Activated CD4-positive, alpha-beta memory T cell treated with anti-CD3 and anti-CD28 coated beads, Interleukin-2, amount 10 ng/mL, durations not matched to agents 7 days and 5 days (primary cell): ENCODE measurements at places on chromosomes 6 and 20. TPM values are rescaled to one million over a fixed set of nuclear protein-coding genes. Genes with fewer than 3 reads are reported as not detected.

NFYA gene
- 29.8 TPM for total RNA-seq

KIF6 gene
- total RNA-seq: not detected

RBPJL gene
- total RNA-seq: not detected

DNA sequence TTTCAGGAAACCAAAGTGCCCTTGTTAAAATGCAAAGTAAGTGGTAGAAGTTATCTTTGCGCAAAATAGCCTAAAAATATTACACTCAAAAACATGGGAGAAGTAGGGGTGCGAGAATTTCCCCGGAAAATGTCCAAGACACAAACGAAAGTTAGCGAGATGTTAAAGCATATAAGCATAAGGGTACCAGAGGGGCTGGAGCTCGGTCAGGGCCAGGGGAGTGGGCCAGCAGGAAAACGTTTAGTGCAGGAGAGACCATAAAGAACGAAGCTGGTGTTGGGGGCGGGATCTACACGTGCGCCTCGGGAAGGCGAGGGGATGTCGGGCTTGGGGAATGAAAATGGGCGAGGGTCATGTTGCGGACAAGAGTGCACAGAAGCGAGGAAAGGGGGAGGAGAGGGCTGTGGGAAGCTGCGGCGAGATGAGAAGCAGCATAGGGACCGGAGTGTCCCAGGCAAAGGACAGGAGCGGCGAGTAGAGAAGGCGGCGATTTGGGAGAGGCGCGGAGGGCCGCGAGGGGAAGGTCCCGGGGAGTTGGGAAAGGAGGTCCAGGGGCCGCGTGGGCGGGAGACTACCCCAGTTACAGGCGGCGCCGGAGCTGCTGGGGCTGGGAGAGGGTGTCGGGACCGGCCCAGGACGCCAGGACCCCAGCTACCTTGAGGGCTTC lies 600 bp downstream of the XPO5 start:
- peaks cover 72% of the 10 kb centered on the region for H3K36me3 ChIP-seq
- H3K4me3 ChIP-seq: peak overlapping the region; percentile 97
- no peaks in the 10 kb centered on the region for H3K27me3 ChIP-seq

GSTA4 gene
- 13.0 TPM for total RNA-seq

DNA sequence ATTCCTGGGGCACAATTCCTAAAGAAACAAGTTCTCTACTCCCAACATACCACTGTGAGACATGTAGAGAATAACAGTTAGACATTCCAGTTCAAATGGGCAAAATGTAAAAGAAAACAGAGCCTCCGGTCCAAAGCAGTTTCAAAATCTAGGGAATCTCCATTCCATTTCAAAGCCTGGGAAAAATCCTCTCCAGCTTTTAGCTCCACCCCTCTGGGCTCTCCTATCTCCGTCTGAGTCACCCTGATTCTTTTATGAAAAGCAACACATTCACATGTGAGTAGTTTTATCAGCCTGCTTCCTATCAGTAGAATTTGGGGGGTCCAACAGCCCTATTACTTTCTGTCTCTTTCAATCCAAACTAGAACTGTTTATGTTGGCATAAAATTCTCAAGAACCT lies 3.7 kb downstream of the CSNK2A1 start:
- H3K4me3 ChIP-seq: no peak overlapping the region
- no peak for DNase-seq
- H3K27ac ChIP-seq: no peak overlapping the region
- H3K36me3 ChIP-seq: peaks cover 56% of the 10 kb centered on the region
- no peaks in the 10 kb centered on the region for H3K27me3 ChIP-seq
- peaks cover 70% of the 10 kb centered on the region for H3K4me1 ChIP-seq

DNA sequence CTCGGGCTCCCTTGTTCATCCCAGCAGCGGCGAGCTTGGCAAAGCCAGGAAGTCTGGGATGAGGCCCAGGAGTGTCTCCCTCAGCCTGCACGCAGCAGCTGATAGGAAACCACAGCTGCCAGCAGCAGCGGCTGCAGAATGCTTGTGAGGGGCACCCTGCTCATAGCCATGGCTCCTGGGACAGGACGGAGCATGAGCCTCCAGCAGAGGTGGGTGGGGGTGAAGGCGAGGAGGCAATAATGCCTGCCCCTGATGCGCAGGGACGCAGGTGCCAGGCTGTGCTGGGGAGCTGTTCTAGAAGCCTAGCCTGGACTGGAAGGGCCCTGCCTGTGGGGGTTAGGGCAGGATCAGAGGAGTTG lies 157.9 kb downstream of the CD83 start:
- H3K4me1 ChIP-seq: peaks cover 50% of the 10 kb centered on the region
- peaks cover 10% of the 10 kb centered on the region for H3K36me3 ChIP-seq
- no peak for DNase-seq
- H3K4me3 ChIP-seq: no peak overlapping the region
- no peaks in the 10 kb centered on the region for H3K27me3 ChIP-seq

GABRR1 gene
- total RNA-seq: not detected

GRCh38 chr6:127392301-127392700 lies 48.9 kb upstream of the ECHDC1 start:
- no peaks in the 10 kb centered on the region for H3K4me1 ChIP-seq
- H3K27me3 ChIP-seq: peaks cover 2% of the 10 kb centered on the region

GRCh38 chr6:33923857-33924514 lies 120.2 kb upstream of the MLN start:
- H3K27ac ChIP-seq: no peak overlapping the region
- peaks cover 5% of the 10 kb centered on the region for H3K4me1 ChIP-seq
- H3K4me3 ChIP-seq: no peak overlapping the region
- DNase-seq: no peak

PTPRA gene
- 66.9 TPM for total RNA-seq

BFSP1 gene
- 3.2 TPM for total RNA-seq

- no peak for DNase-seq
- H3K27me3 ChIP-seq: peaks cover 2% of the 10 kb centered on the region
- no peaks in the 10 kb centered on the region for H3K36me3 ChIP-seq
- H3K4me3 ChIP-seq: no peak overlapping the region
These were observed 204.8 kb downstream of the ADGB start for GRCh38 chr6:146803601-146804000.

TREML1 gene
- not detected for total RNA-seq

CGA gene
- total RNA-seq: not detected

ADRM1 gene
- 91.0 TPM for total RNA-seq

HLA-DPA1 gene
- total RNA-seq: 173 TPM

NOX3 gene
- not detected for total RNA-seq

DNA sequence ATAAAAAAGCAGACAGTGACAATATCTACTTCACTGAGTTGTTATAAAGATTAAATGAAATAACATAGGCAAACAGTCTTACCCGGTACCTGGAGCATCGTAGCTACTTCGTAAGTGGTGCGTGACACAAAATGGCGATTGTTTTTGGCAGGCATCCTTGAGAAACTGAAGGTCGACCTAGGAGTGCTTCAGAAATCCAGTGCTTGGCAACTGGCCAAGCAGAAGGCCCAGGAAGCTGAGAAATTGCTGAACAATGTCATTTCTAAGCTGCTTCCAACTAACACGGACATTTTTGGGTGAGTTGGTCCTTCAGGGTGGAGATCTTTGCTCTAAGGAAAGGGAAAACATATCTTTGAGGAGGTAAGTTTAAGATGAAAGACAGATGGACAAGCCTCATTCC lies 4.8 kb downstream of the BPIFA2 start:
- no peaks in the 10 kb centered on the region for H3K27me3 ChIP-seq
- H3K4me3 ChIP-seq: no peak overlapping the region
- no peaks in the 10 kb centered on the region for H3K36me3 ChIP-seq
- no peak overlapping the region for H3K27ac ChIP-seq
- DNase-seq: no peak

DNA sequence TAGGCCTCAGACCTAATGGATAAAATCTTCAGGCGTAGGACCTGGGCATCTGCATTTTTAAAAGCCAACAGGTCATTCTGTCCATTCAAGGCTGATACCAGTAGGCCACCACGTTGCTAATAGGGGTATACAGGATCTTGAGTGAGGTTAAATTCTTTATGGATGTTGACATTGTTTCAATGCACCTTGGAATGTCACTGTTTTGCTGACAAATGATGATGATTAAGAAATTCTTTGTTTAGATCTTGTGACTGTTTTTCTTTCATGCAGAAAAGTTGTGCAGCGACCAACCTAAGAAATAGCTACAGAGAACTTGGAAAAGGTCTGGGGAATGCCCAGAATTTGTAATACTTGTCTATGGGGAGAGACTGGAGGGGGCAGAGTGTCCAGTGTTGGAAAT lies 101.1 kb upstream of the CLDN20 start:
- H3K4me3 ChIP-seq: no peak overlapping the region
- H3K27me3 ChIP-seq: no peaks in the 10 kb centered on the region
- H3K36me3 ChIP-seq: peaks cover 30% of the 10 kb centered on the region
- no peak for DNase-seq
- H3K27ac ChIP-seq: no peak overlapping the region

GRCh38 chr20:34512955-34513419 lies 3.2 kb upstream of the DYNLRB1 start:
- no peak overlapping the region for H3K4me3 ChIP-seq
- peaks cover 18% of the 10 kb centered on the region for H3K36me3 ChIP-seq
- peaks cover 18% of the 10 kb centered on the region for H3K4me1 ChIP-seq
- H3K27me3 ChIP-seq: no peaks in the 10 kb centered on the region

DNA sequence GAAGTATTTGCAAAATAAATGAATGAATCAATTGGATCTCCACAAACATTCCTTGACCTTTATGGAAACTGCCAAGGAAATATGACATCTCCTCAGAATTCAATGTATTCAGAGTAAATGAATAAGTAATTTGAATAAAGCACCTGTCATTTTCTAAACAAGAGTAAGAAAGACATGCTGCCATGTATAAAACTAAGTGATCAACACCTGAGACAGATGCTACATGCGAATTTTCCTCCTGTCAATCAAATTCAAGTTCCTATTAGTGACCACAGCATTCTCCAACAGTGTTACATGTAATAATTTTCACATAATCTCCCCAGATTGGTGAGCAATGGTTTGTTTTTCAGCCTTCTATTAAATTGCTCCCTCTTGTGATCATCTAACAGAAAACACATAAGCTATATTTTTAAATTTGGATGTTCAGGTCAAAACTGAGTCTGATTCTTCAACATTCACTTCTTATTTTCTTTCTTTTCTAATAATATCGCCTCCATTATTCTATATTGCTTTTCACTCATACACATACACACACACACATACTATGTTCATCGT lies 163.2 kb upstream of the RNF217 start:
- no peaks in the 10 kb centered on the region for H3K4me1 ChIP-seq
- no peaks in the 10 kb centered on the region for H3K36me3 ChIP-seq
- DNase-seq: no peak
- H3K27ac ChIP-seq: no peak overlapping the region
- H3K4me3 ChIP-seq: no peak overlapping the region

DNA sequence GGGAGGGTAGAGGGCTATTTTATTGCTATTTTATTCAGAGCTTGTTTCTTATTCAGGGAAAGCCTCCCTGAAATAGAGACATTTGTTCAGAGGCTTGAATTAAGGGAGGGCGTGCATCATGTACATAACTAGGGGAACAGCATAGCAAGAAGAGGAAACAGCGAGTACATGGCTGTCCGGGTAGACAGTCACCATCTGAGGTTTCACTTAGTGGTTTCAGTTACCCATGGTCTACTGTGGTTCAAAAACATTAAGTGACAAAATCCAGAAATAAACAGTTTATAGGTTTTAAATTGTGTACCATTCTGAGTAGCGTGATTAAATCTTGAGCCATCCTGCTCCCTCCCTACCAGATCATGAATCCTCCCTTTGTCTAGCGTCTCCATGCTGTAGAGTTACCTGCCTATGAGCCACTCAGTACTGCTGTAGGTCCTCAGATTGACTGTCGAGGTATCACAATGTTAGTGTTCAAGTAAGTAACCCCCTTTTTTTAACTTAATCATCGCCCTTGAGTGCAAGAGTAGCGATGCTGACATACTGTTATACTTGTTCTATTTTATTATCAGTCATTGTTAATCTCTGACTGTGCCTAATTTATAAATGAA lies 791.5 kb downstream of the TFAP2A start:
- no peak overlapping the region for H3K4me3 ChIP-seq
- H3K27ac ChIP-seq: no peak overlapping the region
- DNase-seq: no peak
- H3K36me3 ChIP-seq: no peaks in the 10 kb centered on the region

DNA sequence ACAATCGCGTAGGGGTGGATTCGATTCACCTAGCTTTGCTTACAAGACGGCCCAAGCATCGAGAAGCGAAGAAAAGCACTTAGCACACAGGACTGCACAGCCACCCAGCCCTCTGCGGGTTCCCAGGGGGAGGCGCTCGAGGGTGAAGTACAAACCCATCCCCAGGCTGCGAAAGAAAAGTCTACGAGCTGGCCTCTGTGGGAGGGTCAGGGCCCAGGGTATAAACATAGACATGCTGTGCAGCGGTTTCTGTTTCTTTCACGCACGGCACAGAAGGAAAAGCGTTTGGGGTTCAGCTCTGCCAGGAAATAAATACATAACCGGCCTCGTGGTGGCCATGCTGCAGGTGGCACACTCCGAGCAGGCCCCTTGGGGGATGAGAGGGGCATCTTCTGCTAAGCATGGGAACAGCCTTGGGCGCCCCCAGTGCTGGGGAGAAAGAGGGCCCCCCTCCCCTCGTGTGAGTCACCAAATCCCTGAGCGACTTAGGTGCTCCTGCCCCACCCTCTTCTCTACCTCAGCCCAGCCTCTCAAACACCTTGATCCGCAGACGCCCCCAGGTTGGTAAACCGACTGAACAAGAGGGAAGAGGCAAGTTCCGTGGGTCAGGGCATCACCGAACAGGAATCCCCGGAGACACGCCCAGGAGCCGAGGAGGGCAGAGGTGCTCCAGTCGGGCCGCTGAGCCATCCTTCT lies 91.6 kb upstream of the RIPOR2 start:
- peaks cover 45% of the 10 kb centered on the region for H3K36me3 ChIP-seq
- no peaks in the 10 kb centered on the region for H3K27me3 ChIP-seq
- H3K4me3 ChIP-seq: peak overlapping the region; percentile 67

DNA sequence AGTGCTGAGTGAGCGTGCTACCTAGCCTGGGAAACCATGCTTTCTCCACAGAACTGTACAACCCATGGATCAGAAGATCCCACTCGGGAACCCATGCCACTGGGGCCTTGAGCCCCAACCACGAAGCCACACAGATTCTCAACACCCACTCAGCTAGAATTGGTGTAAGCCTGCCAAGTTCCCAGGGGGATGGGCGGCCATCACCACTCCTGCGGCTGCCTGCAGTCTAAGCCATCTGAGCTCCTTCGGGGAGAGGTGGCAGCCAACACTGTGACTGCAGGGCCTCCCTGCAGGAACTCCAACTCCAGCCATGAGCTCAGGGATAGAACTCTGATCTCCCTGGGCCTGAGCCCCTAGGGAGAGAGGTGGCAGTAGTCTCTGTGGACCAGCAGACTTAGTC lies 33.6 kb upstream of the SENP6 start:
- H3K36me3 ChIP-seq: peaks cover 6% of the 10 kb centered on the region
- peaks cover 4% of the 10 kb centered on the region for H3K4me1 ChIP-seq
- no peak overlapping the region for H3K27ac ChIP-seq
- H3K27me3 ChIP-seq: peaks cover 25% of the 10 kb centered on the region
- DNase-seq: no peak
